Urinary bladder (tissue), 4 donors: ENCODE measurements at places on chromosomes 2 and 18. TPM values are rescaled to one million over a fixed set of nuclear protein-coding genes. Genes with fewer than 3 reads are reported as not detected.

TTC27 gene
- 22.9 TPM for total RNA-seq

KCNG2 gene
- 0.21 TPM for total RNA-seq

MC4R gene
- total RNA-seq, result 0.16 TPM

GRCh38 chr18:35159782-35160181 lies 81.1 kb upstream of the ZNF397 start:
- DNase-seq, result no peak
